HFF-Myc (cell line): ENCODE measurements at places on chromosomes 3 and 15.

GRCh38 chr3:66101901-66102300 lies 63.2 kb upstream of the MAGI1 start:
- no peak for DNase-seq

DNA sequence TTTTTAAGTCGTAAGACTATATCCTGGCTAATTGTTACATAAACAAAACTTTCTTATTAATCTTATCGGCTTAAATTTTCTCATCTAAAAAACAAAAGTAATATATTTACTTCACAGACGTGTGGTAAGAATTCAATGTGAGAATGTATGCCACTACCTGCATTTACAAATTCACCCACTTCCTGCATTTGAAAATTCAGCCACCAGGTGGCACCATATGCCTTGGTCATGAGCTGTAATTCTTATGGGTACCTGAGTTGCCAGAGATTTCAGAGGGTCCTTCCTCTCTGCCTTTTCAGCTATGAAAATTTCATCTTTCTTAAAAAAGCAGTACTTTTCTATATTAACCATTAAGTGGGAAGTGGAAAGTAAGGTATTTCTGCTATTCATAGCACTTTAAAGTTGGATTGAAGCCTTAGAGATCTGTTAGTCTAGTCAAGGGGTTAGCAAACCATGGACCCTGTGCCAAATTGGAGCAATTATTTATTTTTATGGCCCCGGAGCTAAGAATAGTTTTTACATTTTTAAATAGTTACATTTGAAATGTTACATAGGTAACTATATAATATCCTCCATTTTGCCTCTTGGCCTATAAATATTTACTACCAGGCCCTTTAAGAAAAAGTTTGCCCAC lies 127.8 kb downstream of the HCN4 start:
- peak; percentile 59 for DNase-seq

GRCh38 chr3:177050501-177051237 lies 146.6 kb downstream of the TBL1XR1 start:
- DNase-seq: no peak

- DNase-seq: no peak
These were observed 296.8 kb downstream of the ARRDC4 start for GRCh38 chr15:98257290-98257689.

DNA sequence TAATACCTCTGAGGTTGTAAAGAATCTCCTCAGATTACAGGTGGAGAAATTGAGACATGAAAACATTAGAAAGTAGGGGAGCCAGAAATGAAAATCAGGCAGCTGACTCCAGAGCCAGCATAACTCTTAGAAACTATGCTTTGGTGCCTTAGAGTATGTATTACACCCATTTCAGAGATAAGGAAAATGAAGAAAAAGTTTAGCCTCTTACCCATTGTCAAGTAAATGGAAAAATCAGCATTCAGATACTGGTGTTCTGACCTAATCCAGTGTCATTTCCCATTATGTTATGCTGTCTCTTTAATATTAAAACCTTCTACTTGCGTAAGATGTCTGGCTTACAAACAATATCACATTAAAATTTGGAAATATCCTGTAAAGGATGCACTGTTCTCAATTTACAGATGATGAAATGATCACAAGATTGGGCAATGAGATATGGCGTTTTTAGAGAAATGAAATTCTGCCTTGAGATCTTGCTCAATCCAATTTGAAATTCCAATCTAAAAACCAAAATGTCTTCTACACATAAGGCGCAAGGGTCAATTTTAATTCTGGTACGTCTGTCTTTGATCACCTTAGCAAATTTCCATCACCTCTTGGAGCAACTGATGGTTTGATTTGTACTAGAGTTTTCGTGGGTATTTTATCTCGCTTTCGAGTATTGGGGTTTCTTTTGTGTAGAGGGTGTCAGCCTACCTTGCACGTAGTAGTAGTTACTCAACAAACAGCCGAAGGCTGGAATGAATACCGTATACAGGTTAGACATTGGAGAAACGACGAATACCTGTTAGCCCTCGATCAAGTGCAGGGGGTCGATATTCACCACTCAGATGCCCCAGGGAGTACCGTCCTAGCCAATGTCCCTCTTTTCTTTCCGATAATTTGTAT lies 902 bp upstream of the ZCWPW2 start:
- no peak for DNase-seq

DNA sequence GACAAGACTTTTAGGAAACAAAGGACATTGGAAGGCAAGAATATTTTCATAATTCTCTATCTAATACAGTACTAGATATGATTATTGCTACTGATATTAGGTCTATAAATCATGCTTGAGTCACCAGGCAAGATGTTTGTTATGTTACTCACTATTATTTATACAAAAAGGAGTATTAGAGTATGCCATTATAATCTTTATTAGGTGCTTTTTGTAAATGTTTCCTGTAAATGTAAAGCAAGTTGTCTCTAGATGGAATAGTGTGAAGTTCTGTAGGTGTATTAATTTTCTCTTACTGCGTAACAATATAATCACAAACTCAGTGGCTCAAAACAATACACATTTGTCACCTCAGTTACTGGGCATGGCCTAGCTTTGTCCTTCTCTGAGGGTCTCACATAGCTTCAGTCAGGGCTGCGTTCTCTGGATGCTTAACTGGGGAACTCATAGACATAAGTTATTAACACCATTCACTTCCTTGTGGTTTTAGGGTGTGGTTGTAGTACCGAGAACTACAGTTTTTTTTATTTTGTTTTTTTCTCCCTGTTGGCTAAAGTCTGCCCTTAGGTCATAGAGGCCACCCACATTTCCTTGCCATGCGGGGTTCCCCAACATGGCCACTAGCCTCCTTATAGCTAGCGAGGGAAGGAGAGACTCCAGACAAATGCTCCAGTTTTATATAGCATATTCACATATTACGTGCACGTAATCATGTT lies 20.3 kb upstream of the MAP3K13 start:
- DNase-seq: no peak

DNA sequence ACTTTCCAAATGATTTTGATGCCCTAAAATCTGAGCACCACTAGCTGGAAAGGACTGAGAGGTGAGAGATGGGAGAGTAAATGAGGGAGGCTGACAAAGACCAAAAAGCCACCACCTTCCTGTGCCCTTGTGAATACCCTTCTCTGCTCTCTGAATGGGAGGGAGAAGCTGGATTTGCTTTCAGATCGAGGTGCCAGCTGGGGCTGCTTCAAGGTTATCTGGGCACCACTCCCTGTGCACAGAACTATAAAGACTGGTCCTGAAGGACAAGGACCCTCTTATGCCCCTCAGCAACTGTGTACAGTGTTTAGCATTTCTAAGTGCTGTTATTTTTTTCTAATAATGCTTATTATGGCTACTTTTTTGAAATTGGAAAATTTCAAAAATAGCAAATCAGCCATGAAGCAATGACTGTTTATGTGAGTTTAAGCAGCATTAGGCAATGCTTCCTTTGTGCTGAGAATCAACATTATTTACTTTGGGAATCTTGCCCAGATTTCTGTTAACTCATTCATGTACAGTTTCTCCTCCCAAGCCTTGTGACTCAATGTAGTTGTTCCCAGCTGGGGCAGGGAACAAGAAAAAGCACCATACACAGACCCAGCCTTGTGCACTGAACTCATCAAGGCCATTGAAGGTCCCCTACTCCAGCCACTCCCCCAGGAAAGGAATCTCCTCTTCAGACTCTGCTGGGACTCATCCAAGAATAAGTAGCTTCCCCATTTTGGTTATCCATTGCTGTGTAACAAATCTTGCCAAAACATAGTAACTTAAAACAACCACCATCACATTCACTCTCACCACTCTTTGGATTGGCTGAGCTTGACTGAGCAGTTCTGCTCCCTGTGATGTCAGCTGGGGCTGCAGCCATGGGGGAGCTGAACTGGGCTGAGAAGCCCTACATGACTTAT lies 37.3 kb upstream of the CDV3 start:
- peak; percentile 78 for DNase-seq

- DNase-seq: no peak
These were observed 37.0 kb downstream of the NPTN start for GRCh38 chr15:73596174-73596573.

GRCh38 chr3:66255865-66256264 lies 35.1 kb downstream of the SLC25A26 start:
- DNase-seq: no peak

DNA sequence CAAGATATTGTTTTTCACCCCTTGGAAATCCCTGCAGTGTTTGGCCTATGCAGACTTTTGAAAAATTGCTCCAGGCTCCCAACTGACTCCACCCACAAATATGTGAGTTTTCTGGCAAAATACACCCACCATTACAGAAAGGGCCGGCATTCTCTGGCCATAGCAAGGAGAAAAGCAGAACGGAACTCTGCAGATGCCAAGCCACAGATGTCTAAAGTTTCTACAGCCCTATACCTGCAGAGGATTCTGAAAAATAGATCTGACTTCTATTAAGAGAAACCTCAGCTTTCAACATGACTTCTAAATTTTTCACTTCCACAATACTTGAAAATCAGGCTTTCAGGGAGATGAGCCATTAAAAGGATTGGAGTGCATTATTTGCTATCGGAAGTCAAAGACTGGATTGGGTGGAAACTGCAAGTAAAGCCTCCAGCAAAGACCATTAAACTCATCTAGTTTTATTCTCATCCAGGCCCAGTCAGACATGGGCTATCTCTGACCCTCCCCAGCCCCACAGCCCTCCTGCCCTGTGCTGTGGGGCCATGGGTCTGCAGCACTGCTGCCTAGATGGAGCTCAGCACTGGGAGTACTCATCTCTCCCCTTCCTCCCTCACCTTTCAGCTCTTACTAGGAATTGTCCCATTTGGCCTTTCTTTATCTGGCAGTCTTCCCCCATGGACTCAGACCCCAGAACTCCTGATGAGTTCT lies 243.1 kb upstream of the GOLGA6L4 start:
- DNase-seq: no peak

GRCh38 chr15:54131410-54131809 lies 153.2 kb downstream of the UNC13C start:
- DNase-seq: no peak

- DNase-seq: no peak
These were observed 63.7 kb upstream of the HRH1 start for GRCh38 chr3:11090551-11090950.

- no peak for DNase-seq
These were observed 126.3 kb upstream of the TMEM108 start for GRCh38 chr3:132911741-132912415.

- no peak for DNase-seq
These were observed 832.6 kb upstream of the CADM2 start for GRCh38 chr3:84126160-84126559.

- DNase-seq: no peak
These were observed 213.6 kb downstream of the SSR3 start for GRCh38 chr3:156341332-156341731.

DNA sequence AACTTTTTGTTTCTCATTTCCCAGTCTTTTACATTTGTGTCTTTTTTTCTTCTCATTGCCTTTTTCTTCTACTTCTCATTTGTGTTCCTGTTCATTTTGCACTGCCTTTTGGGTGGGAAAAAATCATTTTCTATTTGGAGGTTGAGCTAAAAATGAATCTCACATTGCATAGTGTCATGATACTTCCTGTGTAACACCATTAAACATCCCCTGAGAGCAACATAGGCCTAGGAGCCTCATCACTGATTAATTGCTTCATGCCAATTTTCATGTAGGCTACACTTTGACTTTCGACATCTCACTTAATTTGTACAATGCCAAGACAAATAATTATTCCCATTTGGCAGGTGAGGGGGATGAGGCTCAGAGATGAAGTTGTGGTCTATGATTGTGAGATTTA lies 279.2 kb downstream of the EDEM1 start:
- DNase-seq: no peak

DNA sequence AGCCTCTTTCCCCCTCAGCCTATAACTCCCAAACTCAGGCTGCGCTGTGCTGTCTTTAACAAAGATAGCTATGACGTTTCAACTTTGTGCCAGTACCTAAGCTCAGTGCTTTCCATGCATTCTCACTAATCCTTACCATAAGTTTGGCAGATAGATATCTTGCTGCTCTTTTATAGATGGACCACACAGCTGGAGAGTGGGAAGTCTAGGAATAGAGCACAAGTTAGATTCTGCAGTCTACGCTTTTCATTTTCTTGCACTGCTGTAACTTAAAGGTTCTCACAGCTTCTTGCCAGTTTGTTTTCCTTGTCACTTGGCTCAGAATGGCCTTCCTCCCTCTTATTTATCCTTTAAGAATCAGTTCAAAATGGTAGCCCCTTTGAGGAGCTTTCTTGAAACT lies 468.8 kb downstream of the CNTN4 start:
- no peak for DNase-seq

DNA sequence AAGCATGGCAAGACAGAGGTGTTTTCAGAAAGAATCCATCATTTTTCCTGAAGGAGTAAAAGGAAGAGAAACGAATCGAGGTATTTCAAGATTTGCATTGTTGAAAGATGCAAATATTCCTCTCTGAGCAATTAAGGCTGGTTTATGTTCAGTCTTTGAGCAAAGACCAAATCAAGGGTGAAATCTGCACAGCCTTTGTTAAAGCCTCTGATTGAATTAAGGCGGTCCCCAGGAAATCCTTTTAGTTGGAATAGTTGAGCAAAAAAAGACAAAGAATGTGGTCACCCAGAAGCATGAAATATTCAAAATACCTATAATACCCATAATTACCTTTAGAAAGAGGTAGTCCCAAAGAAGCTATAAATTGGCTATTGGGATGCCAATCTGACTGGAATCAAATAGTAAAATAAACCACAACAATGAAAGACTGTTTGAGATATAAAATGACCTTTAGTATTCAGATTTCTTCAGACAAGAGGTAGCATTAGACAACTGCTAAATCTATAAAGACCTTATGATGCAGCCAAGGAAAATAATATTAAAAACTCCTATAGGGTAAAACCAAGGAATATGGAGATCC lies 1218.1 kb downstream of the ROBO2 start:
- no peak for DNase-seq

GRCh38 chr3:114111060-114111770 lies 54.7 kb downstream of the QTRT2 start:
- DNase-seq: no peak

GRCh38 chr3:42489937-42490227 lies 12.6 kb upstream of the VIPR1 start:
- no peak for DNase-seq

DNA sequence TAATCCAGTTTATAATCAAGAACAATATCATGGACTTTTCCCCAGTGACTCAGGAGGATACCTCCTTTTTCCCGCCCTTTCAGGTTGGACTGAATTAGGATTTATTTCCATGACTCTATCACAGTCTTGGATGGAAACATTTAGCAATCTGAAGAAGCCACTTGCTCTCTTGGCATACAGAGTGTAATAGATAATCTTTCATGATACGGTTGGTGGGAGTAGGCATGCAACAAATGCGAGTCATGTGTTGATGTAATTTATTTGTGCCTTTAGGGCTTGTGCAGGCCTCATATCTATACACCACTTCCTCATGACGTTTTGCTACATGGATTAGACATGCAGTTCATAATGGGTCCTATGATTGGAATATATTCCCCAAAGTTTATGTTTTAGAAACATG lies 54.2 kb upstream of the MCTP2 start:
- no peak for DNase-seq

- DNase-seq: no peak
These were observed 35.9 kb downstream of the ACAN start for GRCh38 chr15:88839146-88839545.

GRCh38 chr15:74616366-74616939 lies 817 bp downstream of the CLK3 start:
- DNase-seq: no peak

GRCh38 chr3:193902607-193903511 lies 233.1 kb upstream of the HES1 start:
- no peak for DNase-seq
